ENCODE measurements at places on chromosomes 2 and 18.
A peak's percentile ranks its signal among the peaks of the same experiment; 100 is the strongest.

DNA sequence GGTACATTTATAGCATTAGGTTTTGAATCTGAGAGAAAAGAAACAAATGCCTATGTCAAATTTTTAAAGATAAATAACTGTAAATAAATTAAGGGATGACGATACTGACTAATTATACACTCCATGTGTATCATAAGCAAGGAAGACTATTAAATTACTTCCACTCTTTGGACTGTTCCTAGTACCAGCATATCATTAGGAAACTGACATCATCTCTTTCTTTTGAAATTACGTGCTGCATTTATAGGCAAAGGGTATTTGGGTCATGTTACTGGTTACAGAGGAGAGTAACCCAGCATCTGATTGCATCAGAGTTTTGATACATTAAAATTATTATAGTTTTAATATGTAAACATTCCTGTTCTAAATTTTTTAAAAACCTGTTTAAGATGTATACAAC lies 309.7 kb downstream of the XIRP2 start:
- DNase-seq = no peak

GRCh38 chr18:48819781-48820482 lies 130.8 kb downstream of the SMAD7 start:
- DNase-seq = no peak

DNA sequence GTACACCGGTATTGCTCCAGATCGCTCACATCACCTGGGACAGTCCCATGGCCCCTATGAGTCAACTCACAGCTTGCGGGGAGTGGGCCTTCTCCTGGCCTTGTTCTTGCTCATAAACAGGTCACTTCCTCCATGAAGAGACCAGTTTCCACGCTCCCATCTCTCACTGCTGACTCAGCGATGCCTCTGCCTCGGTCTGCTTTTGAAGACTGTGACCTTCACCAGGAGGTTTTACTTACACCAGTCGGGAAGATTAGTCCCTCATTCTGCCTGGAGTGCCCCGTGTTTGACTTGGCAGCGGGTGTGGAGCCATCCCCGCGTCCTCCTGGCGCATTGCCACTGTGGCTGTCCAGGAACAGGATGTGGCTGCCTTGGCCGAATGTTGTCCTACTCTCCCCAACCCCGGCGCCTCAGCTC lies 159.8 kb downstream of the RHBDD1 start:
- peak; percentile 5 for DNase-seq

DNA sequence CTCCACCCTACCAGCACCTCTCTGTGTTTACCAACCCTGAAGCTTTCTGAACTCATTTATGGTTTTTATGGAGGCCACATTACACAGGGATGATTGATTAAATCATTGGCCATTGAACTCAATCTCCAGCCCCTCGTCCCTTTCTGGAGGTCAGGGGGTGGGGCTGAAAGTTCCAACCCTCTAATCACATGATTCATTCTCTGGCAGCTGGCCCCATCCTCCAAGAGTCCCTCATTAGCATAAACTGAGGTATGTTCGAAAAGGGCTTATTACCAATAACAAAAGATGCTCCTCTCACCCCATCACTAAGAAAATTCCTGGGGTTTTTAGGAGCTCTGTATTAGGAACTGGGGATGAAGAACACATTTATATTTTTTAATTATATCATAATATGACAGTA lies 92.3 kb downstream of the DIS3L2 start:
- no peak for DNase-seq

- no peak for DNase-seq
Observed at GRCh38 chr2:66240286-66240685, 194.6 kb upstream of the MEIS1 start.

DNA sequence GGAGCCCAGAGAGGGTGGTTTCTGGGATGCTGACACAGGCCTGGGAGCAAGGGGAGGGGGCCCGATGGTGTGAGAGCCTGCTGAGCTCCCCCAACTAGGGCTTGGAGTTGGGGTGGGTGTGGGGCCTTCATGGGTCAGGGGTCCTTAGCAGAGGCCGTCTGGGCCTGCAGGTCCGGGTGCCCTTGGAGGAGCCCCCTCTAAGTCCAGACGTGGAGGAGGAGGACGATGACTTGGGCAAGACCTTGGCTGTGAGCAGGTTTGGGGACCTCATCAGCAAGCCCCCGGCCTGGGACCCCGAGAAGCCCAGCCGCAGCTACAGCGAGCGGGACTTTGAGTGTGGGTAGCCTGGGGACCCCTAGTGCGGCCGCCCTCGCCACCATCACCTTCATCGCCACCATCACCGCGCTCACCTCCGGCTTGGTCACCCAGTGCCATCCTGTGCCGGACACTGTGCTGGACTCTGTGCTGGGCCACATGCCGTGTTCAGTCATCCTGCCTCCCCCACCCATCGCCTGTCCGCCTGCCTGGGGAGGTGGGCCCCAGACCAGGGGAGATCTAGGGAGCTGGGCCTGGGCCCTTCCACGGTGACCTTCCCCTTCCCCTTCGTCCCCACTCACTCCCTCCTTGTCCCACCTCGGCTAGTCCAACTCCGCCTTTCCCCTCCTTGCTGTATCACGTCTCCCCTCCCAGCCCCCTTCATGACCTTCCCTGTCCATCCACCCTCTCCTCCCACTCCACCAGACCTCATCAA lies 980 bp downstream of the SLC4A3 start:
- no peak for DNase-seq

GRCh38 chr2:45646289-45646688 lies 5.2 kb upstream of the PRKCE start:
- DNase-seq = no peak

DNA sequence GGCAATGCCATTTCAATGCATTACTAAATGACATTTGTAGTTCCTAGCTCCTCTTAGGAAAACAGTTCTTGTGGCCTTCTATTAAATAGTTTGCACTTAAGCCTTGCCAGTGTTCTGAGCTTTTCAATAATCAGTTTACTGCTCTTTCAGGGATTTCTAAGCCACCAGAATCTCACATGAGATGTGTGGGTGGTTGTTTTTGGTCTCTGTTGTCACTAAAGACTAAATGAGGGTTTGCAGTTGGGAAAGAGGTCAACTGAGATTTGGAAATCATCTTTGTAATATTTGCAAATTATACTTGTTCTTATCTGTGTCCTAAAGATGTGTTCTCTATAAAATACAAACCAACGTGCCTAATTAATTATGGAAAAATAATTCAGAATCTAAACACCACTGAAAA lies 45.3 kb downstream of the HADHB start:
- DNase-seq = no peak

GRCh38 chr2:142980246-142981068 lies 103.0 kb downstream of the KYNU start:
- no peak for DNase-seq

DNA sequence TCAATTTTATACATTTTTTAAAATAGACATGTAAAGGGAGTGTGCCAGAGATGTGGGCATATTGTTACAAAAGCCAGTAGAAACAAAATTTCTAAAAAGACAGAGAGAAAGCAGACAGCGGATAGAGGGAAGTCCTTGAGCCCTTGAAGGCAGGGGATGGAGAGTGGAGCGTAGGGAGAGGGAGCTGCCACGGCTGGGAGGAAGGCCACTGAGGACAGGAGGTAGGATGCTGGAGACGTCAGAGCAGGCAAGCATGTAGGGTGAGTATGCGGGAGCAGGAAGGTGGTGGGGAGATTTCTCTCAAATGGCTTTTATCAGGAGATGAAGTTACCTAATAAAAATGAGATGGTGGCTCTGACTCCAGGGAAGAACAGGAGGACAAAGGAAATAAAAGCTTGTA lies 24.0 kb upstream of the NCL start:
- DNase-seq = no peak

DNA sequence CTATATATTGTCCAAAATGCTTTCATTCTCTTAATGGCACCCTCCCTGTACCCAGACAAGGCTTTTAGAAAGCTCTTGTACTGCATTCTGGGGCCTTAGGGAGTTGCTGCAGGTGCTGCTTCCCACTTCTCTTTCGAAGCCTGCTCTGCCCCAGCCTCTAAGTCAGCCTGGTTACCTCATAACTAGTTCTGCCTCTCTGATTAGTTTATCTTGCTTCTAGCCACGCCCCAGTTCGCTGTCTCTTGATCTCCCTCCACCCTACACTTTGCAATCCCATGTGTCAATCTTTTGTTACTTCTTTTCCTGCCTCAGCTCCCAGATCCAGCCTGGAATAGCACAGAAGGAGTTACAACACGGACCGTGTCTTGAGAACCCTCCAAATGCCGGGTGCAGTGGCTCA lies 13.8 kb upstream of the NCOA1 start:
- no peak for DNase-seq

GRCh38 chr2:7027956-7028655 lies 110.9 kb downstream of the RNF144A start:
- no peak for DNase-seq

- no peak for DNase-seq
Observed at GRCh38 chr2:20427931-20428526, 18.8 kb upstream of the RHOB start.

DNA sequence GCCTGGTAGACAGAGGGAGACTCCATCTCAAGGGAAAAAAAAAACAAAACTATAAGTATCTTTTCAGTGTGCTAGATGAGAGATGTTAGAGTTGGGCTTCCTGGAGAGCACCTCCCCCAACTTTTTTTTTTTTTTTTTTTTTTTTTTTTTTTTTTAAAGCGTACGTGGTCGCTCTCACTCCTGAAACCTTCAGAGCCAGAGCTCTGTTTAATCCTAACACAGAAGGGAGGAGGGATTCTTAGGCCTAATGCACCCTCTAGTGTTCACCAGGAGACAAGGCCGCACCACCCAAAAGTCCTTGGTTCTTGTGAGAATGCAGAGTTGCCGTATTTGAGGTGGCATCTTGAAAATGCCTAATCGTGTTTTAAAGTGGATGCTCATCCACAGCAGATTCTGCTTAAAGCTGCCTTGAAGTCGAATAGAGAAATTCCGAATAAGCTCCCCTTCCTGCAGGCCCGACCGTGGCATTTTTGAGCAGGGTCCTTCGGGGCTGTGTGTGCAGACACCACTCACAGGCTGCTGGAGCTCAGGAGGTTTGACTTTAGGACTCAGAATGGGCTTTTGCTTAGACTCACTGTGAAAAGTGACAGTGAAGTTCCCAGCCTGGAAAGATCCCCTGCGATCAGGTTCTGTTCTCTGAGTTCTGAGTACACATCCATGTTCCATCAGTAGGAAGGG lies 252.6 kb downstream of the AGAP1 start:
- no peak for DNase-seq

GRCh38 chr18:70578480-70578879 lies 289.6 kb downstream of the SOCS6 start:
- no peak for DNase-seq

GRCh38 chr2:133438848-133439564 lies 129.3 kb downstream of the NCKAP5 start:
- DNase-seq = no peak

DNA sequence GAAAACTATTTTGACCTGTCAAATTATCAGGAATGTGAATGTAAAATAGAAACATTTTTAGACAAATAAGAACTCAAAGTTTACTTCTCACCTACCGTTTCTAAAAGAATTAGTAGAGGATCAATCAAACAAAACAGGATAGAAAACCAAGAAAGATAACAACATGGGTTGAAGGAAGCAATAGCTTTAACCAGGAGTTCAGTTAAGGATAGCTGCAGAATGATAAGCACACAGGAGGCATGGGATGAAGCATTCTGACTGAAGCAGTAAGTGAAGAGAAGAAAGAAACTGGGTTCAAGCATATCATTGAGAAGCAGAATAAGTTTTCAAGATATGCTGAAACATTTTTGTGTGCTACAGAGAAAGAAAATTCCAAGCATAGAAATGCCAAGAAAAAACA lies 52.3 kb downstream of the TWSG1 start:
- no peak for DNase-seq

DNA sequence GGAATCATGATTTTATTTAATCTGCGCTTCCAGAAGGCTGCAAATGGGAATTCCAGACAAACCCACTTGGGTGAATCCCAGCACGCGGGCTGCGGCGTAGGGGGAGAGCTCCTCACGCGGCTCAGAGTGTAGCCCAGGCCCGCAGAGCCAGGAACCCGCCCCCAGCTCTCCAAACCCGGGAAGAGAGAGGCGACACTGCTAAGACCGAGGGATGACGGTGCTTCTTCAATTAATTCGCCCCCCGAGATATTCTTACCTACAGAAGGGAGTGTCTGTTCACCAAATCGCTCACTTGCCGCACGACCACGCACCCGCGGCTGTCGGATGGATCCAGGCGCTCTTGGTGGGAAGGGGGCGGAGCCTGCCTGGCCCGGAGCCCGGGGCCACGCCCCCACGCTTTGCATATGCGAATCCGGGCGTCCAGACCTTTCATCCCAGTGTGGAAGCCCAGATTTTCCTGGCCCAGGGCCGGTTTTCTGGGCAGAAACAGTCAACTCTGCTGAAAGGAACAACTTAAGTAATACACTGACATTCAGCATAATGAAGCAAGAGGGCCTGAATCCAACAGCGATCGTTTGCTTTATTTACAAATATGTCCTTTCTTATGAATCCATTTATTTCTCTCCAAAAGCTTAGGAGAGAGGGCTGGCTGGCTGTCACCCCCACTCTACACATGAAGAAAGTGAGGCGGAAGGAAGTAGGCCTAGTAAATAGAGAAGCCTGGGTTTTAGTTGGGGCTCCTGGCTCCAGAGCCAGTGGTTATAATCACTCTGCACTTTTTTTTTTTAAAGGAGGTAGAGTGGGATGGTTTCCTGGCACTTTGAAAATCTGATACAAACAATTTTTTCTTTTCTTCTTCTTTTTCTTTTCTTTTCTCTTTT lies at the start of gene SLC19A3:
TSS of gene SLC19A3 (minus strand) at position 342 of the 881 bp plus-strand sequence. CDS start 15,710 bp downstream, outside the sequence.
- no peak for DNase-seq

DNA sequence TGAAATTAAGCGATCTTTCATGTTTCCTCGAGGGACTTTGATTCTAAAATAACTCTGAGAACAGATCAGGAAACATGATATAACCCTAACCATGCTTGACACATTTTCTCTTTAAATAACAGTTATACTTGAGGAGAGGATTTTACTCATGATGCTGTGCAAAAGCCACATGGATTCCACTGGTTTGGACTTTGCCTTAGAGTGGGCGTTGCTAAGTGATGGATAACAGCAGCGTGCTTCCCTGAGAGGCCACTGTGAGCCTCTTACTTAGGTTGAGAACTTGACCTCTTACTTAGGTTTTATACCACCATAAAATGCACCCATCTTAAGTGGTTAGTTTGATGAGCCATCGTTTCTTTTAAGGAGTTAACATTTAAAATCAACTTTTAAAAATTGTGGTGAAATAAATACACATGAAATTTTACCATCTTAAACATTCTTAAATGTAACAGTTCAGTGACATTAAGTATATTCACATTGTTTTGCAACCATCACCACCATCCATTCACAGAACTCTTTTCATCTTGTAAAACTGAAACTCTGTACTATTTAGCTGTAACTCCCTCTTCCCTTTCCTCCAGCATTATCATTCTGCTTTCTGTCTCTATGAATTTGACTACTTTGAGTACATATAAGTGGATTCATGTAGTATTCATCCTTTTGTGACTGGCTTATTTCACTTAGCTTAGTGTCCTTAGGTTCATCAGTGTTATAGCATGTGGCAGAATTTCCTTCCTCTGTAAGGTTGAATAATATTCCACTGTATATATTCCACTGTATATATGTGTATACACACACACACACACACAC lies 22.6 kb downstream of the ANXA4 start:
- DNase-seq = no peak

GRCh38 chr2:43345391-43345813 lies 119.0 kb upstream of the ZFP36L2 start:
- DNase-seq = no peak

GRCh38 chr2:43513796-43514195 lies 82.0 kb downstream of the THADA start:
- no peak for DNase-seq

- DNase-seq = no peak
Observed at GRCh38 chr18:35089382-35089781, 48.2 kb downstream of the MAPRE2 start.

Measured in stimulated activated CD4-positive, alpha-beta T cell treated with anti-CD3 and anti-CD28 coated beads, Interleukin-15, amount 100 ng/mL, for 1 hour (primary cell).